ENCODE measurements at places on chromosomes 3 and 15.

DNA sequence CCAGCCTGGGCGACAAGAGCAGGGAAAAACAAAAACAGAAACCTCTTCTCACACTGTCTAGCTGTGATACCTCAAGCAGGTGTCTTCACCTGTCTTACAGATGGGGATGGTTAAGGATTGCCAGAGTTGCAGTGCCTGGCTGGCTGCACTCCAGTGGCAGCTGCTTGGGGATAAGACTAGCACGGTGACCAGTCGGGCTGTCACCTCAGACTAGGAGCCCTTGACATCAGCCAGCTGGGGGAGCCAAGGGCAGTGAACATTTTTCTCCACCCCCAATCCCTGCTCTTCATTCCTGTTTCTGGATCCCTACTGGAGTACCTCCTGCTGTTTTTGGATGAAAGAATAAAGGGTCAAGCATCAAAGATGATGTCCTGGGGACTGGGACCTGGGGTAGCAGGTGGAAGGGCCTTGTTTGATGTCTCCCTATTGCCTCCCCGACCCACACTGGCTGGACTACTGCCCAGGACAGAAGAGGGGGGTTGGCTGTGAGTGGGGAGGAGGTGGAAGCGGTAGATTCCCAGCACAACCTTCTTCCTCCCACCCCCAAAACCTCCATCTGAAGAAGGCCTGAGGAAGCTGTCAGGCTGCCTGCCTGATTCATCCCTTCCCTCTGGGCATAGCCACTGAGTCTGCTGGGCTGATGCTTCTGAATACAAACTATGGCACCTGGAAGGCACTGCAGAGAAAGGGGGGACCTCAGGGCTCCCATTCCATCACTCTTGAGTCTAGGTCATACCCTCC lies 7.0 kb upstream of the CPNE9 start:
- DNase-seq, result no peak

DNA sequence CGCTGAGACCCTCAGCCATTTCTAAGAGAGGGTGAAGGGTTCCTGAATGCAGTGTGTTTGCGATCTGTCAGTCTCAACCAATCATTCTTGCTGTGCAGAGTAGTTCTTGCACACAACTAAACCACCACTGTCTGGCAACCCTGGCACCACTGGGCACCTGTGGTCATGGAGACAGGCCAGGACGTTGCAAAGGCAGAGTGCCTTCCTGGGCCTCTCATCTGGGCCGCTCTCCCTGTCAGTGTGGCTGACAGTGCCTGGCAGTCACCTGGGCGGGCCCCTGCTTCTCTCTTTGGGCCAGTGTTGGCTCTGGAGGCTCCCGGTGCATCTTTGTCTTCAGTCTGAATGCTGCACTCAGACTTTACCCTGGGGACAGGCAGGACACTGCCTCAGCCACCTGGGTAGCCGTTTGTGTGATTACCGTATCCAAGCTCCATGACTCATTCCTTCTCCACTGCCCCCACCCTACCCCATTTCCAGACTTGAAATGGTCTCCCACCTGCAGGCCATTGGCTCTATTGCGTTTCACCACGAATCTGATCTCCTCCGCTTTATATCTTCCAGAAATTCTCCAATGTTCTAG lies 104.6 kb upstream of the KLF13 start:
- DNase-seq, result no peak

DNA sequence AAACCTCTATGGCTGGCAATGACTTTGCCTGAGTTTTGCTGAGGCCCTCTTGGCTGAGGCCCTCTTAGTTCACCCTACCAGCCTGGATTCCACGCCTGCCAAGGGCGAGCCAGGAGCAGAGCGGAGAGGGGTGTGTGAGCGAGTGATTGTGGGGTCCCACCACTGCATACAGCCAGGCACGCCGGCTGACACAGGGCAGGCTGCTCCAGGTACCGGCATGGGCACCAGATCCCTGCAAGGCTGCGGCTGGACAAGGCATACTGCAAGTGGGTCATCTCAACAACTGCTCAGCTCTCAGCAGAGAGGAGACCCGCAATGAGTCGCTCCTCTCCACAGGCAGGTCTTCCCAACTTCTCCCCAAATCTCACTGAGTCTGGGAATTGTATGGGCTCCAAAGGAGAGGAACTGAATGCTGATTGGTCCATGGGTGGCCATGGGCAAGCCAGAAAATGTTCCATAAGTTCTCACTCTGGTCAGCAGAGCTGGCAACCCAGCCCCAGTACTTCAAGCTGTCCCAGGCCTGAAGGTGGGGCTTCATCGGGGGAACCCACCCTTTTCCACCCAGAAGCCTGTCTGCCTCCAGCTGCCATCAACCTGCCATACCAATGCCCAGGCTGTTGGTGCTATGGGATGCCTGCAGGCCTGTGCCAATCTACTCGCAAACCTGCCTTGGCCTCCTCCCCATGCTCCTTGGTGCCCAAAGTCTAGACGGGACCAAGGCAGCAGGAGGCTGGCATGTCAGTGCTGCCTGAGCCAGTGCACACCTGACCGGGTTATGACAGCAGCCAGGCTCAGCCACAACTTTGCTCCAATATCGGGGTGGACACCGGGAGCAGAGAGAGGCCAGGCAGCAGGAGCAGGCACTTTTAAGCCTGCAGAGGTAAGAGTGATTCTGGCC lies 1273.6 kb upstream of the GBE1 start:
- DNase-seq, result no peak

GRCh38 chr3:16302082-16302631 lies 37.1 kb downstream of the OXNAD1 start:
- DNase-seq, result no peak

GRCh38 chr3:105811518-105812193 lies 57.2 kb downstream of the CBLB start:
- no peak for DNase-seq

DNA sequence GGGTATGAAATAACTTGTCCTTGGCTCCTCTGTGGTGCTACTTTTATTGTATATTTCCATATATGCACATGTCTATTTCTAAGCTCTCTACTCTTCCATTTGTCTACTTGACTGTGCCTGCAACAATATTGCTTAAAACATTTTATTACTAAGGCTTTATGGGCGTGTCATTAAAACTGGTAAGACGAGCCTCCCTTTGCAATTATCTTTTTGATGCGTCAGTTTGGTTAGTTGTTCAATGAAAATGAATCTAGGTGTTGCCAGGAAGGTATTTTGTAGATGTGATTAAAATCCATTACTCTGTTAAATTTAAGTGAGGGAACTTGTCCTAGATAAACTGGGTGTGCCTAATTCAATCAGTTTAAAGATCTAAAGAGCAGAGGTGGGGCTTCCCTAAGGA lies 12.9 kb upstream of the TRA2B start:
- no peak for DNase-seq

DNA sequence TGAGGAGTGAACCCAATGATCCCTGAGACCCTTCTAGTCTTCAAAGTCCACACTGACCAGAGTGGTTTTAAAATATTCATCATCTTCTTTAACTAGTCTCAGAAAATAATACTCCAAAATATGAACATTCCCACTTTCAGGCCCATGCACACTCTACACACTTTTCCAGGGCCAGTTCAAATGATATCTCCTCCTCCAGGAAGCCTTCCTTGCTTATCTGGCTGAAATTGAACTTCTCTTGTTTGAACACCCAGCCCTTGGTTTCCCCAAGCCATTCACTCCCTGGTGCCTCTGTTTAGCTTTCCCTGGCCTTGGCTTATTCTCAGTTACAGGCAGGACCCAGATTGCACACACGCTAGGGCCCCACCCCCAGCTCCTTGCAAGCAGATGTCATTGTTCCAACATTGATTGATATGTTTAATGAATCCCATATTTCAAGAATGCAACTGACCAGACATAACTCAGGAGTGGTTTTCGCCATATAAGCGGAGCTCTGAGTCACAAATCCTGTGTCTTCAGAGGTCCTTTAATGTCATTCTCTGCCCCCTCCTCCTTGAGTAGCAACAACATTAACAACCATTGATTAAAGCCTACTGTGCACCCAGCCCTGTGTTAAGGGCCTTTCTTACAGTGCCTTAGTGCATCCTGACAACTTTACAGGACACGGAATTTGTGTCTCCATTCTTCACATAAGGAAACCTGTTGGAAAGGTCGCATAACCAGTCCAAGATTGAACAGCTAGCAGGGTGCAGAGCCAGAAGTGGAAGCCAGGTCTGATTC lies 2.1 kb downstream of the ITGA11 start:
- no peak for DNase-seq

GRCh38 chr3:106397006-106397405 lies 528.2 kb upstream of the CBLB start:
- DNase-seq, result no peak

GRCh38 chr3:9409981-9410854 lies 12.8 kb downstream of the SETD5 start:
- DNase-seq, result no peak

GRCh38 chr3:197015790-197016736 lies 13.6 kb downstream of the MELTF start:
- no peak for DNase-seq

GRCh38 chr3:9935966-9936510 lies 2.4 kb downstream of the CRELD1 start:
- no peak for DNase-seq

GRCh38 chr3:46070595-46071093 lies 43.4 kb upstream of the XCR1 start:
- DNase-seq, result no peak

- DNase-seq, result no peak
Observed at GRCh38 chr3:194744826-194745225, 59.1 kb downstream of the FAM43A start.

GRCh38 chr3:86554383-86554782 lies 436.6 kb downstream of the VGLL3 start:
- no peak for DNase-seq

- DNase-seq, result no peak
Observed at GRCh38 chr3:33095436-33095835, 1.5 kb downstream of the GLB1 start.

- no peak for DNase-seq
Observed at GRCh38 chr3:9917820-9918219, 922 bp downstream of the IL17RC start.

- DNase-seq, result peak; percentile 39
Observed at GRCh38 chr3:9727041-9727595, 4.4 kb upstream of the BRPF1 start.

GRCh38 chr3:163043074-163043473 lies 1546.5 kb downstream of the OTOL1 start:
- no peak for DNase-seq

DNA sequence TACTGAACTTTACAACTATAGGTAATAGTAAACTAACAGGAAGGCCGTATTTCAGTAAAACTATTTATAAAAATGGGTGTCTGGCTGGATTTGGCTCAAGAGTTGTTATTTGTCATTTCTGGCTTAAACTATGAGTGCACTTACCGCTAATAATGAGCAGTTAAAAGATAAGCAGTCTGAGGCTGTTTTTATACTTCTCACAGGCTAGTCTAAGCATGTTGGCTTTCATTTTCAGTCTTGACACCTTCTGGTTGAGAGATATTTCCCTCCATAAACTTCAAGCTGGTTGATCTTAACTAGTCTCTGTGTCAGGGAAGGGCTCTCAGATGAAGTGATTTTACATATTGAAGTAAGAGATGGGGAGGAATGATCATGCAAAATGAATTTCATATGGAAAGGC lies 96.1 kb downstream of the RSRC1 start:
- DNase-seq, result no peak

DNA sequence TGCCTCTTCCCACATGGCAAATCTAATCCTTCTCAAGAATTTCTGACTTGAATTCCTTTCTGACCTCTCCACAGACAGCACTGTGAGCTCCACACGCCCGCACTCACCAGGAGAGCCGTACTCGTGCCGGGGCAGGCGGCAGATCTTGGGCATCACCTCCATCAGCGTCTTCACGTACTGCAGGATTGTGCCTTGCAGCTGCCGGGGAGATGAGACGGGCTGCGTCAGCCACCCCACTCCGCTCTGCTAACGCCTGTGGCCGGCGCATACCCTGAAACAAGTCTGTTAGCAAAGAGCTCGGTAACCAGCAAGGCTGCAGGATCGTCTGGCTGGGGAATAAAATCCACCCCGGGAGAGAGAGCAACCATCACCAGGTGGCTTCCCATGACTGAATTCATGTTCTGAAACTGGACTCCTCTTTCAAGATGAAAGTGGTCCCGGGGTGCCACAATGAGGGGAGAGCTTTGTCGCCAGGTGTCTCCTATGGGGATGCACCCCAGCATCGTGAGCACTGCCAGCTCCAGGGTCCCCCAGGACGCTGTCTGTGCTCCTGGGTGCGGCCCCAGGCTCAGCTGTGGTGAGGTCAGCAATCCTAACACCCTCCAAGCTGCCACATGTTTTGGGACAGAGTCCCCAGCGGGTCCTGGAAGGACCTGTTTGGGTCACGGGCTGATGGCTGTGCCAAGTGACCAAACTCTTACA lies 43.4 kb downstream of the NIPA2 start:
- DNase-seq, result no peak

- DNase-seq, result peak; percentile 26
Observed at GRCh38 chr3:14216257-14217048, 37.8 kb downstream of the LSM3 start.

GRCh38 chr15:58442122-58442521 lies 10.3 kb downstream of the LIPC start:
- DNase-seq, result no peak

DNA sequence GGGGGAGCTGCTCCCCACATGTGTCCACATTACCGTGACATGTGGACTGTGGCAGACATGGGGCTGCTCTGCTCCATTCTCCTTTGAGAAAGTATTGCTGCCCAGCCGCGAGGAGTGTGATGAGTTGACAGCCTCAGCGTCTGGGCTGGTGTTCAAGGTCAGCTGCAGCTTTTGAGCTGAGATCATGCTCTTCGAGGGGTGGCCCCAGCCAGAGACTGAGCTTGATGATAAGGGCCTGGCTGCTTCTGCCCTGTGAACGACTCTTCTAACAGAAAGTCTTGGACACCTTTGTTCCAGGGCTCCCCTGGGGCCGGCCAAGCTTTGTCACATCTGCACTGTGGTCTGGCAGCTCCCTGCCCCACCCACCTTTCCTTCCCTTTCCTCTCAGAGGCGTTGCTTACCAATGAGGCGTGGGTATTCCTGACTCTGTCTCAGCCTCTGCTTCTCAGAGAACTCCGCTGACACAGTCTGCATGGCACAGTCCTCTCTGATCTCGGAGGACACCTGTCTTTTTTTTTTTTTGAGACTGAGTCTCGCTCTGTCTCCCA lies 86.6 kb downstream of the CHRD start:
- no peak for DNase-seq

GRCh38 chr15:36175741-36176291 lies 403.6 kb upstream of the CDIN1 start:
- no peak for DNase-seq

GRCh38 chr3:102646557-102646956 lies 211.7 kb downstream of the ZPLD1 start:
- no peak for DNase-seq

DNA sequence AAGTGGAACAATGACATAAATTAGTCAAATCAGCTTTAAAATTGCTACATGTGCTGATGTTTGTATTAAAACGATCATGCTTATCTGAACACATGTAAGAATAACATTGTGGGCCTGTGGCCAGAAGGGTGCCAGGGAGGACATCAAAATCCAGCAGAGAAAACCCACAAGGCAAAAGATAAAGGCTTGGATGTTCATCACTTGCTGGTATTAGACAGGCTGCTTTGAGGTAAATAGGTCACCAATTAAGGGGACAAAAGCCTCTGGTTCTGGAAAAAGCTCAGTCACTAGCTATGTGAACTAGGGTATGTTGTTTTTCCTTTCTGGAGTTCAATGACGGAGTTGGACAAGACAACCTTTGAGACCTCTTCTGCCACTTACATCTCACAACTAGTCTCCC lies 74.4 kb upstream of the TMEM108 start:
- no peak for DNase-seq
